ENCODE measurements at places on chromosomes 7 and 10. TPM values are rescaled to one million over a fixed set of nuclear protein-coding genes. Genes with fewer than 3 reads are reported as not detected.

NOS3 gene
- total RNA-seq: 0.50 TPM

- DNase-seq: peak; percentile 55
These were observed 165.6 kb downstream of the RNLS start for GRCh38 chr10:88417387-88418030.

- DNase-seq: no peak
These were observed 303.1 kb downstream of the ADARB2 start for GRCh38 chr10:1434202-1434601.

- DNase-seq: no peak
These were observed 173.5 kb downstream of the CUX1 start for GRCh38 chr7:101990811-101991418.

PPP1R17 gene
- total RNA-seq: not detected

DNA sequence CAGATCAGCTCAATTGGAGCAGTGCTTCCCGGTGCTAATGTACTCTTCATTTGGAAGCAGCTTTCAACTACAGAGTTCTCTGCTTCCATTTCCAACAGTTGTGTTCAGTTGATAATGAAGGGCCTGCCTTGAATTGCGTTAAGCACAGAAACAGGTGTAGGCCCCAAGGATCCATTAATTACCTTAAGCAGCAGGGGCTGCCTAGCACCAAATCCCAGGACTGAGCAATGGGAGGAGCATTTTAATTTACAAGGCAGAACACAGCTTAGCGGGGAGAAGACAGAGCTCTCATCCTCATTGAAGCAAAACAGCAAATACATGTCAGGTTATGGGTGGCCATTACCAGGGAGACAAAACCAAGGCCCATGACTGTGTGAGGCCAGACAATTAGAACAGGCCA is 349.6 kb downstream of the TFEC start:
- no peak for DNase-seq

TSPAN12 gene
- total RNA-seq: 1.5 TPM

- no peak for DNase-seq
These were observed 15.2 kb upstream of the C10orf53 start for GRCh38 chr10:49664006-49664841.

GRCh38 chr7:48551652-48552051 is 372.7 kb upstream of the CDC14C start:
- no peak for DNase-seq

GRCh38 chr7:4681886-4682620 is at the start of gene FOXK1:
TSS of gene FOXK1 (plus strand) at chr7:4682295. CDS start at chr7:4682309, 14 bp downstream.
- peak; percentile 65 for DNase-seq

BTBD16 gene
- total RNA-seq: not detected

- DNase-seq: peak; percentile 82
These were observed 21.7 kb downstream of the HIBADH start for GRCh38 chr7:27640884-27641574.

GRCh38 chr7:255038-255435 is 34.9 kb upstream of the FOXL3 start:
- DNase-seq: no peak

PALS2 gene
- total RNA-seq: 27.0 TPM

DNA sequence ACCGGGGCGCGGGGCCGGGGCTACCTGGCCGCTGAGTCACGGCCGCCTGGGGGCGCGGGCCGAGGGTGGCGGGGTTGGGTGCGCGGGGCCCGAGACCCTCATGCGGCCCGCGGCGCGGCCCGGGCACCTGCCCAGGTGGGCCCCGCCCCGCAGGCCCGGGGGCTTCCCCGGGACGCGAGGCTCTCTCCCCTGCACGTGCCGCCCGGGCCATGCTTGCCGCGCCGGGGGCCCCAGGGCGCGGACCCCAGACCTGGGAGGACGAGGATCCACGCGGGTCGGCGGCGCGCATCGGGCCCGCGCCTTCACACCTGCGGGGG is 402 bp downstream of the MAFK start:
- DNase-seq: no peak

FEZF1 gene
- total RNA-seq: not detected

DNA sequence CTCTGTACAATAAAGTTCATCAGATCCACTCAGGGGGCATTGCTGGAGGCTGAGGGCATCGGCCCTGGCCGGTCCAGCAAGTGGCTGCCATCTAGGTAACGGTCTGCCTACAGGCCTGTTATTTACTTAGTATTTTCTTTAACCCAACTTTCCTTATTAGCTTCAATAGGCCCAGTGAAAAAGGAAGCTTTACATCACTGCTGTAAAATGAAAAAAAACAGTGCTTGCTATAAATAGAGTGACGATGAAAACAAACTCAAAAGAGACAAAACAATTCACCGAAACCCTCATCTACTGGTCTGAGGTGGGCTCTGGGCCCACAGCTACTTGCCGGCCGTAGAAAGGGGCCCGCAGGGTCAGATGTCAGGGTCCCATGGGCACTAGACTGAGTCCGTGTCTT is 192.5 kb downstream of the ELFN1 start:
- no peak for DNase-seq

DNA sequence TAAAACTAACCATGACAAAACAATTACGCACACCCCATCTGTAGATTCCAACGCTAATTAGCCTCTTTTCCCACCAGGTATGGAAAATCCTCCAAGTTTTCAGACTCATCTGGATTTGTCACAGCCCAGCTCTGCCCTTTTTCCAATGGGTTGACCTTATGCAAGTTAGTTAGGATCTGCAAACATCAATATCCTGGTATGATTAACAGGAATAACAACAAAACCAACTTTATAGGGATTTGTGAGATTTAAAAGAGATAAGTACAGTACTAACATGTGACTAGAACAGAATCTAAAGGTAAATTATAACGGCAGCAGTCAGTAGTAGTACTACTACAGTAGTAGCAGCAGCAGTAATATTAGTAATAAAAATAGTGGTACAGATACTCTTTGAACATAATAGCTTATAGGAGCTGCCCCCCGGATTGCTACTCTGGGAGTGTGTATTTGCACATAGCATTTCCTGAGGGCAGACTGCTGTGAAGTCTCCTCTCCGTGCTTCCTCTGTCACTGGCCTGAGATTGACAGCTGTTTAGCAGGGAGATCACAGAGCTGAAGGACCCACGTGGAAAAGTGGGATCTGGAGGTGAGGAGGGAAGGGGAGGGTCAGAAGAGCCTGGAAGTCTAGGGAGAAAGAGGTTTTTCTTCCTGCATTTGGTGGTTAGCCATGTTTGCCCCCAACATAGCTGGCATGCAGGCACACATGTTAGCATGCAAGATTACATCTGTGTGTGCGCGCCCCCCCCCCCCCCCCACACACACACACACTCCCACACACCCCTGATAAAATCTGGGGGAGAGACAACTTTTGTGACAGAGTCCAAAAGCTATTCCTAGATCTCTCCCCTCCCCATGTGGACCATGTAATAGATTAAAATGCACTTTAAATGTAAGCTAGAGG is 73.3 kb upstream of the FAM171A1 start:
- DNase-seq: no peak

DNA sequence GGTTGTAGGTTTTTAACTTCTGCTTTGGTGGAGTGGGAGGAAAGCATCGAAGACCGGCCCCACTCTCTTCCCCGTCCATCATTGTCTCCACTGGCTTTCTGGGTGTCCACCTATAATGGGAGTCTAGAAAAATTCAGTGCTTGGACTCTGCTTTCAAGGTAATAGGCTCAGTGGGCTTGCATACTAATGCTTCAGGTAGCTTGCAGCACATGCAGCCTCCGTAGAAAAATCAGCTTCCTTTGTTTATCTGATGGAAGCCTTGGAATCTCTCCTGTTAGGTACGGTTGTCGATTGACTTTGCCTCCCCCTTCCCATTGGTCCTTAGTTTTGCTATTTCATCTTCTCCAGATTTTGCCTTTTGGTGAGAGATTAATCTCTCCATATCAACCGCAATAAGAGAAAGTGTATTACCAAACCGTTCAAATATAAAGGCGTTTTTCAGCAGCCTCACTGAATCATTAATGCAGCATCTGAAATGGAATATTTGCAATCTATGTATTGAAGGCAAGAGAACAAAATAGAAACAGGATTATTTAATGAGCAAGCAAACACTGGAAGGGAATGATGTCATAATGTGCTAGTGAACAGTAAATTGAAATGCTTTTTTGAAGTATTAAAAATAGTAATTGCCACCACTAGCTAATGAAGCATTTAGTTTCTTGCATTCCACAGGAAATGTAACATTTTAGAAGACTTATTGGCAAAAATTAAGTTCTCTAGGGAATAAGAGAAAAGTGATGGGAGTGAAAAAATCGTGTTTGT is 944 bp downstream of the AVL9 start:
- peak; percentile 8 for DNase-seq

DNA sequence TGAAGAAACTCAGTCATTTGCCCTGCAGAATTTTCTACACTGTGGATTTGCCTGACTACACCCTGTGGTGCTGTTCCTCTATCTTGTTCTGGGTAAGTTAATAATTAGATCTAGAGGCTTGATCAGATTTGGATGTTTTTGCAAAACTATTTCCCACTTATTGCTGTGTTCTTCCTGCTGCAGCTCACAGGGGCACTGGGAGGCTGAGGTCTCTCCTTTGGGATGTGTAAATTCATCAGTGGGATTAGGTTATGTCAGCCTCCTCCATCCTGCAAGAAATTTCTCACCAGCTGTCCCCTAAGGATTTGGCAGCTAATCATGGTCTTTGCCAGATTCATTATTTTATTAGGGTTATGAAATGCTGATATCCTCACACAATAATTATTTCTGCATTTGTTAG is 148.1 kb upstream of the ZNF32 start:
- no peak for DNase-seq

DNA sequence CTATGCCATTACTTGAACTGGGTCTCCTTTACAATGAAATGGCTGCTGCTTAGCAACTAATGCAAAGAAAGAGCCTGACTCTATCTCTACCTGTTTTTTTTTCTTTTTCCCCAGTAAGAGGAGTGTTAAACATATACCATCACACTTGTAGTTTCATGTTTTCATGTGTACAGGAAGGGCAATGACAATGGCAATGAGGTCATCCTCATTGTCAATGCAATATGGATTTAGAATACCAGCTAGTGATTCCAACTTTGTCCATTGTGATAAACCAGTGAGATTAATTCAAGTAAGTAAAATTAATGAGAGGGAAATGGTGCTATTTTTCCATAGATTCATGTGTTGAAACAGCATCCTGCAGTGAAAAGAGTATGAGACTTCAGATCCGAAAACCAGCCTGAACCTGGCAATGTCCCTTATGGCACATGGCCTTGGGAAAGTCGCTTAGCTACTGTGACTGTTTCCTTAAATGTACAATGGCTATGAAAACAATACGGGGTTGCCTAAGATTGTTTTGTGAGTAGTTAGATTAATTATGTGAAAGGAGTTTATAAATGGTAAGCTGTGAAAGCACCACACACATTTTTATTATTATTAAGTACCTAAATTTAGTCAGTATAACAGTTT is 11.2 kb downstream of the DGKI start:
- DNase-seq: no peak

DNA sequence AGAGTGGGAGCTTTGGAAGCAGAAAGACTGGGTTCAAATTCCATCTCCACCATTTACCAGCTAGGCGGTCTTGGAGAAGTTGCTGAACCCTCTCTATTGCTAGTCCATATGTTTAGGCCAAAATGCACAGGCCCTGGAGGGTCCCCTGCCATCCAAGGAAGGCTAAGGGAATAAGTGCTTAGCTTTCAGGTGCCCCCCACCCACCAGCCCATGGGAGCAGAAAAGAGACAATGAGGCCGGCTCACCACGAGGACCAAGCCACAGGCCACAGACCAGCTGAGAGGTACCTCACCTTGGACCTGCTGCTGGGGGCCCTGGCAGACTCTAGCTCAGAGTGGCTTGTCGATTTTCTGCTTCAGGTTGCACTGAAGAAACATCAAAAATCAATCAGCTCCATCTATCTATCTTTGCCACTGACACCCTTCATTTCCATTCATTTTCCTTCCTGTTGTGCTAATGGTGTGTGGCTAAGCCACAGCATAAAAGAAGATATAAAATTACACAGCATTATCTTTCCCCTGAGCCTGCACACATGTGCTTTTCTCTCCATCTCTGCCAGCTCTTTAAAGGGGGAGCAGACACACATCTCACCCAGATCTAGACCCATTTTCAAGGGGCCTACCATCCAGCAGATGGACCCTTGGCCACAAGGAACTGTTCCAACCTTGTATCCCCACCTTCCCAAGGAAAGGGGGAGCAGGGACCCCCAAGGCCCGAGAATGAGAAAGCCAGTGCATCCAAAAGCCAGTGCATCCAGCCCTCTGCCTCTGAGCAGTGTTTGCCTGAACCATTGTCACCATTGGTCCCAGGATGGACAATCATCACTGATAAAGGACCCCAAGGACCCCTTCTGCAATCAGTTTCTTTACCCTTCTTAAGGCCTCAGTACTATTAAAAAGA is 65.4 kb downstream of the GRID1 start:
- DNase-seq: no peak

DNA sequence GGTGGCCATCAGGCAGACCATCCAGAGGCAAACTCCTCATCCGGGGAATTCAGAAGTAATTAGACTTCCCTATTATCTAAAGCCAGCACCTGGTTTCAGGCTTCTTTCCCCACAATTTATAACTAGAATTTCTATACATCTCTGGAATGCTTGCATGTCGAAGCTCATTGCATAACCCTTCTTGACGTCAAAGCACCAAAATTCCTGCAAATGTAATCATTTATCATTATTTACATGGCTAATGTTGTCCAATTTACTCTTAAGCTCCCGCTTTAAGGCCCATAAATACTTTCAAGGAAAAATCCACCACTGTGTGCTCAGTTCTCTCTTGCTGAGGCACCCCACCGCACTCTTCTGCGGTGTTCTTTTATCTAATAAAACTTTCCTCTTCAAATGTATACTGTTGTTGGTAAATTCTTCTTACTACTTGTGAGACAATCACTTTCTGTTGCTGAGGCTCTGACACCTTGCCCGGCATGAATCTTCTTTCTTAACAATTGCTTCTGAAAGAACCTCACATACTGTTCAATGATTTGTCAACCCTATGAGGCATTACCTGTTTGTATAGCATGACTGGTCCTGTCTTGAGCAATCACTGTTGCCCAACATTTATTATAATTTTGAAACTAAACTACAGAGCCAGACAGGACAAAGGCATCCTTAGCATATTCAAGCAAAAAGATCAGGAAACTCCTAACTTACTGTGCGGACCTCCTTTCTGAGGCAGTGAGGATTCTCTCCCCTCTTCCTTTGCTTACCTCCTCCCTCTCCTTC is 17.4 kb upstream of the GPR141 start:
- no peak for DNase-seq

- no peak for DNase-seq
These were observed 998.1 kb downstream of the LRMDA start for GRCh38 chr10:76429368-76430060.

DNA sequence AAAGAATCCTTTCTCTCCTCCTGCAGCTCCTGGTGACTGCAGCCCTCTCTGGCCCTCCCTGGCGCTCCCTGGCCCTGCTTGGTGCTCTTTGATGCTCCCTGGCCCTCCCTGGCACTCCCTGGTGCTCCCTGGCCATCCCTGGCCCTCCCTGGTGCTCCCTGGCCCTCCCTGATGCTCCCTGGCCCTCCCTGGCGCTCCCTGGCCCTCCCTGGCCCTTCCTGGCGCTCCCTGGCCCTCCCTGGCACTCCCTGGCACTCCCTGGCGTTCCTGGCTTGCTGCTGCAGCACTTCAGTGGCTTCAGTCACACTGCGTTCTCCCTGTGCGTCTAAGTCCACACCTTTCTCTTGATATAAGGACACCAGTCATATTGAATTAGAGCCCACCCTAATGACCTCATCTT is 15.2 kb upstream of the FGFR2 start:
- no peak for DNase-seq

MSS51 gene
- 1.5 TPM for total RNA-seq

ST8SIA6 gene
- total RNA-seq: 0.26 TPM

ZNF727 gene
- 6.4 TPM for total RNA-seq

GRCh38 chr10:33265621-33266020 is 68.8 kb downstream of the NRP1 start:
- DNase-seq: no peak

THSD7A gene
- 0.83 TPM for total RNA-seq
